A549 treated with Mapracorat at 1 μM for 4 hours (cell line): ENCODE measurements at places on chromosomes 13 and 19. TPM values are rescaled to one million over a fixed set of nuclear protein-coding genes. Genes with fewer than 3 reads are reported as not detected.

NLRP9 gene
- not detected in 5 replicates for total RNA-seq

TYK2 gene
- 28.5 to 52.2 TPM (median 42.1 TPM) in 5 replicates for total RNA-seq

TNFSF11 gene
- not detected in 5 replicates for total RNA-seq

SYMPK gene
- total RNA-seq = 53.1 to 81.3 TPM (median 74.4 TPM) in 5 replicates

FGF21 gene
- not detected in 5 replicates for total RNA-seq
